ENCODE measurements at places on chromosomes 16 and 17.

DNA sequence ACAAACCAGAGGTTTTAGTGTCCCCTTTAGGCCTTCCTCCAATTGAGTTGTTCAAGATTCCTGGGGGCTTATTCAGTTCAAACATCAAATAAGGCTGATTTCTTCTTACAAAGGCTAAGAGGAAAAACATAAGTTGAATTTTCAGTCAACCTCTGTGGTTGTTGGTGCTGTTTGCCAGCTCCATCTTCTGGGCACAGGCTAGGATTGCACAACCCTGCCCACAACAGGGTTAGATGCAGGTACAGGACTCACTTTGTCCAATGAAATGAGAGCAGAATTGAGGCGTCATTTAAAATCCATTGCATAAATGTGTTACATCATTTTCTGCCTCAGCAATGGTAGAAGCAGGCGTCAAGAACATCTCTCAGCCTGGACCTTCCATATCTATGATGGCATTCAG, 173.3 kb downstream of the PMP22 start:
- no peak for DNase-seq

DNA sequence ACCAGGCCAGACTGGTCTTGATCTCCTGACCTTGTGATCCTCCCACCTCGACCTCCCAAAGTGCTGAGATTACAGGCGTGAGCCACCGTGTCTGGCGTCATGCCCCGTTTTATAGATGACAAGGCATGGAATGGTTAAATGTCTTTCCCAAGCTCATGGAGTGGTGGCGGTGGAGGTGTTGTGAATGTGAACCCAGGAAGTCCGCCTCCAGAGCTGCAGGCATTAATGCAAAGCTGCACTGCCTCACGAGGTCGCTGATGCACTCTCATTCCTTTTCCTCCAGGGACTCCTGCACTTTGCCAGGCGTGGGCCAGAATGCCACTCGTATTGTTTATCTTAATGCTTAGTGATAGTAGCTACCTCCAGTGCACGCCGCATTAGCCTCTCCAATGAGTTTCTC, 149.6 kb downstream of the WWOX start:
- DNase-seq = no peak

GRCh38 chr17:41710472-41711090, 1.6 kb upstream of the GAST start:
- DNase-seq = peak; percentile 30

DNA sequence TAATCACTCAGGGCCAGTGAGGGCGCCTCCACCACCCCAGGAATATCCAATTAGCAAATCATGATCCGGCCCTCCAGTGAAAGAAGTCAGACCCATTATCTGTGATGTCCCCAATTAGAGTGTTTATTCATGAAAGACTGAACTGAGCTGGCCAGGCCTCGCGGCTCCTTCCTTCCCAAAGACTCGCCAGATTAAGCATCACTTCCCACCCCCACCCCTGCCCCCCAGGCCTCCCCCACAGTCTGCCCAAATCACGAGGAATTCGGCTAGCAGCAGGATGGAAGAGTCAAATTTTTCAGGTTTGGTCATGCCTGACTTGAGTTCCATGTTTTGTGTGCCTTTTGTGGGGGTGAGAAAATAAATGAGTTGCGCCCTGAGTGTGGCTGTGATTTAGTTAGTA, 298.4 kb upstream of the SALL1 start:
- no peak for DNase-seq

DNA sequence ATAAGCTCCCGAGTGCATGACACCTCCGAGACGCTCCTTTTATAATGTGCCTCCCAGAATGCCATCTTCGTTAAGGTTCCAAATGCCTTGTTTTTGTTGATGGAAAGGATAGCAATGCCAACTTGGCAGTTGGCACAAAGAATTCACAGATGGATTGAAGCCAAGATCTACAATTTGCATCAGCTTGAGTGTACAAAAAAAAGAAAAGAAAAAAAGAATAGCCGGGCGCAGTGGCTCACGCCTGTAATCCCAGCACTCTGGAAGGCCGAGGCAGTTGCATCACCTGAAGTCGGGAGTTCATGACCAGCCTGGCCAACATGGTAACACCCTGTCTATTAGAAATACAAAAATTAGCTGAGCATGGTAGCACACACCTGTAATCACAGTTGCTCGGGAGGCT, 7.6 kb downstream of the TBC1D16 start:
- DNase-seq = no peak

- DNase-seq = no peak
These were observed 122.4 kb downstream of the USP31 start for GRCh38 chr16:23026784-23027362.

DNA sequence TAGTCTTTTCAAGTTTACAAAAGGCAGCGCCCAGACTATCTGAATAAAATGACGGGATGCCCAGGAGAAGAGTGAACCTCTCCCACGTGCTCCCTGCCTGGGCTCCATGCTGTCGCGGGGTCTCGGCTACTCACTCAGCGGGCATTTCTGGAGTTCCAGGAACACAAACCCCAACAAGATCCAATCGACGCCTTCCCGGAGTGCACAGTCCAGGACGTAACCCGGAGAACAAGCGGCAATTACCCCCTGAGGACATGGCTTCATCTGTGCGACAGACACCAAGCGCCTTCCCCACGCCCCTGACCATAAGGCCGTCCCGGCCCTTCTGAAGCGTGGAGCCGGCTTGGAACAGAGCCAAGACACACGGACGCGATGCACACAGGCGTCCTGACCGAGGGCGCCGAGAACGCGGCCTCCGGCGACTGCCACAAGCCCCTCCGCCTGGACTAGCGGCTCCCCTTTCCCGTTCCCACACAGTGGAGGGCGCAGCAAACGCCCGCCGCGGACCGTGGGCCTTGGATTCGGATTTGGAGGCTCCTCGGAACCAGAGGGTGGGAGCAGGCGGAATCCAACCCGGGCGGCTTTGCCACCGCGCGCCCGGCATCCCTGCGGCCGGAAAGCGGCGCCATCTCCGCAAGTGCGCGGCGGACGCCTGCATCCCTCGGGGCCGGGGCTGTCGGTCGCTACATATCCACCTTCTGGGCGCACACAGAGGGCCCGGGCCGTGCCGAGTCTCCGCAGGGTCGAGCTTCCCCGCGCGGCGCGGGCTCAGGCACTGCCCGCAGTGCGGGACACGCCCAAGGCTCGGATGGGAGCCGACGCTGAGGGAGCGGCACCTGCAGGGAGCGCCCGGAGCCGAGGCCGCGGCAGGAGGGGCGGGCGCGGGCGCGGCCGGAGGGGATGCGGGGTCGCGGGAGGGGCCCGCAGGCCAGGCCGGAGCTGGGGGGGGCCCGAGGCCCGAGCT, 725 bp downstream of the ABCA3 start:
- DNase-seq = peak; percentile 34

DNA sequence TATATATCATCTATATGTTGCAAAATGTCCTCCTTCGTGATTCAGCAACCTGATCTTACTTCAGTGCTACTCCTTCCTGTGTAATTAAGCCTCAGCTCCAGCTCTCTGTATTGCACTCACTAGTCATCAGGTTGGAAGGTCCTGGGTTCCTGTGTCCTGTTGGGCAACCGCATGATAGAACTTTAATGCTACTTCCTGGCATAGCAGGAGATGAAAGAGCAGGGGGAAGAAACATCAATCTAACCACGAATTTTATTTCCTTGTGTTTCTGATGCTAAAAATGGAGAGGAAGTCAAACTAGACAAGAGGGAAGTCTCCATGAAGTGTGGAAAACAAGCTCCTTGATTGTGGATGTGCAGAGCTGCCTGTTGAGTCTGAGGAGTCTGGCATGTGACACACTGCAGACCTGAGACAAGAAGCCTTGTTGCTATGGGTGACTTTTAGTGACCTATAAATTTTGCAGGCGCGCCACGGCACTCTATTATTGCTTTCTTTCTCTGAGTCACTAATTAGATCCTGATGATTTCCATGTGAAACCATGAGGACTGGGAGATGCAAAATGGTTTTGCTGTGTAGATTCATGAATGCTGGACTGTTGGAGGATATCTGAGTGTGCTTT, 25.6 kb downstream of the IGSF6 start:
- no peak for DNase-seq

GRCh38 chr16:49556249-49556605, 182.6 kb downstream of the C16orf78 start:
- no peak for DNase-seq

- no peak for DNase-seq
These were observed 691 bp upstream of the FAM83G start for GRCh38 chr17:19005137-19005773.

DNA sequence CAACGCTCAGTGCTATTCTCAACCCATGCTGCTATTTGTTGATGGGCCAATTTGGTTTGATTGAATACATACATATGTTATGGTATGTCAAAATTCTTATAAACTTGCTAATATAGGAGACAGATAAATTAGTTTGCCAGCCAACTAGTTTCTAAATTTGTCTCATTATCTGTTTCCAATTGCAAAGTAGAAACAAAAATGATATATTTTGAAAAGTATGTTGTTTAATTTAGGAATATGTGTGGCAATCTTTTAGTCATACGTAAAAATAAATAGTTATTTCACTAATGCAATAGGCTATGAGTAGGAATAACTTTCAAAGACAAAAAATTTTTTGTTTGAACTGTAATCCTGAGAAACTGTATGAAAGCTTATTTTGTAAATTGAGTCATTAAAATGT, 210.6 kb upstream of the KCNJ16 start:
- no peak for DNase-seq

DNA sequence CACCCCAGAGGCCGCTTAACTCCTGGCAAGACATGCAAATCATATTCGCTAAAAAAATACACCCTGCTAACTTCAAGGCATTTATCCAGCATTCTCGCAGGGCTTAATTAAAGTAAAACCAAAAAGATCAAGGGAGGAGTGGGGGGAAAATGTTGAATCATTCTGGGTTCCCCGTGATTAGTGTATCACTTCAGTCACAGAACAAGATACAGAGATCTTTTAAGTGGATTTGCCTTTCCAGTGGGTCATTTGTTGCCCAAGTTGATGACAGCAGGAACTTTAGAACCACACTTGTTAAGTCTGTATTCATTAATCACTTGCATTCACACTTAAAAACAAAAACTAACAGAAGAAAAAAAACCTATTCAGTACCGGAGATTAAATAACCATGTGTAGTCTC, 17.3 kb downstream of the CRYBA1 start:
- no peak for DNase-seq

- DNase-seq = no peak
These were observed 502.2 kb upstream of the ZFHX3 start for GRCh38 chr16:73549984-73550631.

DNA sequence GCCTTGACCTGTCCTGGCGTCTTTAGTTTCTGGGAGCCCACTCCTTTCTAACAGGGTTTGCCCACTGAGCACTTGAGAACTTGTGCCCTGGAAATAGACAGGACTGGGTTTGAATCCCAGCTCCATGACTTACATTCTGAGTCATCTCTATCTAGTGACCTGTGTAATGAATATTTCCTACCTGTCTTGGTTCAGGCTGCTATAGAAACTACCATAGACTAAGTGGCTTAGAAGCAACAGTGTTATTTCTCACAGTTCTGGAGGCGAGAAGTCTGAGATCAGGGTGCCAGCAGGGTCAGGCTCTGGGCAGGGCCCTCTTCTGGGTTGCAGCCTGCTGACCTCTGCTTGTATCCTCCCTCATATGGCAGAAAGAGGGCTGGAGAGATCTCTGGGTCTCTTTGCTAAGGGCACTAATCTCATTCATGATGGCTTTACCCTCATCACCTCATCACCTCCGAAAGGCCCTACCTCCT, 110.7 kb upstream of the DHX40 start:
- DNase-seq = no peak

GRCh38 chr17:60173304-60173819, 23.6 kb downstream of the CA4 start:
- no peak for DNase-seq
